Brain pericyte (primary cell): ENCODE measurements at places on chromosomes 13 and 19.

- no peak for DNase-seq
Measured at GRCh38 chr19:10439588-10439987, 19.2 kb downstream of the PDE4A start.

- DNase-seq = no peak
Measured at GRCh38 chr13:71368336-71368735, 498.7 kb downstream of the DACH1 start.

GRCh38 chr19:19192078-19192882, at the start of the genes BORCS8 and RFXANK:
Gene BORCS8, minus strand, starts transcription at chr19:19192152. Its CDS starts 35 bp downstream, at chr19:19192117.
Gene RFXANK, plus strand, starts transcription at chr19:19192258. Its CDS starts 1,689 bp downstream, at chr19:19193947.
- peak; percentile 96 for DNase-seq

GRCh38 chr19:3250675-3251074, 26.2 kb downstream of the CELF5 start:
- DNase-seq = no peak

DNA sequence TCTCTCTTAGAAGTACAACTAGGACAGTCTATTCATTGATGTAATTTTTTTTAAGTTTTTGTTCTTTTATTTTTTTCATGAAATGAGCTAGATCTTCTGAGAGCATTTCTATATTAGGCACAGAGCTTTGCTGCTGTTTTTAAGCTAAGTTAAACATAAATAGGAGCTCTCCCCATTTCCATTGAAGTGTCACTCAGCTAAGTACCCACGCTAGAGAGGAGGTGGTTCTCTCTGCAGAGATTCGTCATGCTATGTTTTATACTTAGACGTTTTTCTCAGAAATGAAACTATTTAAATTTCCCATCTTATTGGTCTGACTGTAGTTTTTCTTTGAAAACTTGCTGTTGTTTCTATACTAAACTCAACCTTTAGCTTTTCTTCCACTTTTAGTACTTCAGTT, 271.5 kb downstream of the PCDH9 start:
- DNase-seq = no peak

- DNase-seq = no peak
Measured at GRCh38 chr19:33804021-33804799, 7.5 kb downstream of the KCTD15 start.

DNA sequence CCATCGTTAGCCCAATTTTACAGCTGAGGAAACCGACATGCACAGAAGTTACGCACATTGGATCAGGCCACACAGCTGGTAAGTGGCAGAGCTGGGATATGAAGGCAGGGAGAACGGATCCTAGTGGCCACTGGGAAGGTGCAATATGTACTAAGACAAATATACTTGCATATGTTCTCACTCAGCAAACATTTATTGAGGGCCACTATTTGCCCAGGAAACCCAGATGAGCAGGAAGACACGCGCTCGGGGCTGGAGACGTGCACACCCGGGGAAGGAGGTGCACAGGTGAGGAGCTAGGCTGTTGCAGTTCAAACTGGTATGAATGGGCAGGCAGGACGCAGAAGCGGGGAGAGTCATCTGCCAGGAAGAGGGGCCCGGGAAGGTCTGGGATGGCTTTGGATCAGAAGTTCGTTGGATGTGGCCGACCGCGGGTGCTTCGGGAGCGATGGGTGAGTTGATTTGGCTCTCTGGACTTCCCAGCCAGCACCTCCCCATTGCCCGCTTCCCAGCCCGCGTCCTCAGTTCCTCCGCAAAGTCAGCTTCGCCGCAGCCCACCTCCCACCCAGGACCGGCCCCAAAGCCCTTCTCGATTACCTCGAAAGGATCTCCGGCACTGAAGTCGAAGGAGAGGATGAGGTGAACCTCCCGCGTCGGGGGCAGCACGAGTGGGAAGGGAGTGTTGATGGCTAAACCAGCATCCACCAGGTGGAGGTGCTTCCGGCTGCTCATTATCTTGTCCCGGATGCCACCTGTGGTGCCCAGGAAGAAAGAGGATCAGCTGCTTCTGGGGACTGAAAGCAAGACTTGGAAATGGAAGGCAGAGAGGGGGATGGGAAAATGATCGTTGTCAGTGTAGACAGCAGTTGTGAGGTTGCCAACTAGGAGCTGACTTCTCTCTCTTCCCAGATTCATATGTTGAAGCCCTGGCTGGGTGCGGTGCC, 17.8 kb upstream of the CABP5 start:
- DNase-seq = no peak

GRCh38 chr13:26882731-26883130, 122.1 kb upstream of the GPR12 start:
- no peak for DNase-seq

DNA sequence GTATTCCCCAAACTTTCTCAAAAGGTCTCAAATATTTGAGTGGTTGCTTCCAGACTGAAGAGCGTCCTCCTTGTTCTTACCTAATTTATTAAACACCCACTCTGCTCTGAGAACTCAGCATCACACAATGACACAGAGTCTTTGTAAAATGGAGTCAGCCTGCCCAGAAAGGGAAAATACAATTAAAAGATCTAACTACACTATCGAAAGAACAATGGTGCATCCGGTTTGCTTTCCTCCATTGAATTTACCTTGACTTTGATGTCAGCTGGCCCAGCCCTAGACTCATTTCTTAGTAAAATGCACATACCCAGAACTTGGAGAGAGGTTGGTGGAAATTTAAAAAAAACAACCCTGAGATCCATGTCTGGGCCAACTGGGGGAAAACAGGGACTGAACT, 120.7 kb upstream of the SERP2 start:
- no peak for DNase-seq

DNA sequence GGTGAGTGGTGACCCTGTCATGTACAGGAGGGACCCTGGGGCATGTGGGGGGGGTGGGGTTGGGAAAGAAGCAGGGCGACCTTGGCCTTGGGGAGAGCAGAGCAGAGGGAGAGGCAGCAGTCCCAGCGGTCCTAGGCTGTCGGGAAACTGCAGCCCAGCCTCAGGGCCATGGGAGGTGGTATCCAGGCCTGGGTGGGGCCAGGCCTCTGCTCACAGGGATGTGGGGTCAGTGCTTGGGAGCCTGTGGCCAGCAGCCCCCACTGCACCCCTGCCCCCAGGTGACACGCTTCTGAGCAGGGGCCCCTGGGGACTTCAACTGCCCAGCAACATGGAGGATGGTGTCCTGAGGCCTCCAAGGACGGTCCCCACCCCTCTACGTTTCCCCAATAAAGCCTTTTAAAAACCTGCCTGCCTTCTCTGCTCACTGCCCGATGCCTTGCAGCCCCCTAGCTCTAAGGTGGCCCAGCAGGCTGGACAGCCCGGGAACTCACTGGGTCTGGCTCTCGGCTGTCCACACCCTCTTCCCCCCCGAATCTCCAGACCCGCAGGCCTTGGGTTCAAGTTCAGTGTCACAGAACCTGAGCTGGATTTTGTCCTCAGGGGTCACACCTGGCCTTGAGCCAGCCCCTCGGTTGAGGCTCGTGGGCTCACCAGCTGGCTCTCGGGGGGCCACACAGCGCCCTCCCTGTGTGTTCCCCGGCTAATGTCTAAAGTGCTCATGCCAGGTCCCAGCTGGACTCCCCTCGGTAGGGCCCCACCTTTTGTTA, 6.9 kb downstream of the PNKP start:
- DNase-seq = no peak

DNA sequence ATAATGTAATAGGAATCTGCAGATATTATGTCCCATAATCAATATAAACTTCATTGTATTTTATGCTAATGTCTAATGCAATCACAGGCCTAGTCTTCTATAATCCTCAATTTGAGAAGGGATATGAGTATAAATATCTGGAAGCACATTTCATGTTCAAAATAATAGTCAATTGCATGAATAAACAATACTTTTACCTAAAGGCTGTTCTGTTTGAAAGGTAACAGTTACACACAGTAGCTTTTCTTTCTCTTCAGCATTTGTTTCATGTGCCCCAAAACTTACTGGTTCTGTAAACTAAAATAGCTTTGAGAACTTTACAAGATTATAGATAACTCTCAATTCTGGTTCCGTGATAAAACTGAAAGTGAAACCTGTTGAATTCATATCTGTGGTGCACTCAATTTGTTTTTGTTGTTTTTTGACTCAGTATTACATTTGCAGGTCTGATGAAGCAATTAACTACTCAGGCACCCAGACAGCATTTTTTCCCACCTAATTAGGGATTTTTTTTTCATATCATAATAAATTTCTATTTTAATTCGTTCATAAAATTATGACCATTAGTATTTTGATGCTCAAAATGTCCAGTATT, 1193.8 kb downstream of the SLITRK1 start:
- DNase-seq = no peak

- DNase-seq = no peak
Measured at GRCh38 chr19:45117671-45118070, 24.7 kb downstream of the PPP1R37 start.

- no peak for DNase-seq
Measured at GRCh38 chr19:49692147-49692506, 1.2 kb downstream of the CPT1C start.

DNA sequence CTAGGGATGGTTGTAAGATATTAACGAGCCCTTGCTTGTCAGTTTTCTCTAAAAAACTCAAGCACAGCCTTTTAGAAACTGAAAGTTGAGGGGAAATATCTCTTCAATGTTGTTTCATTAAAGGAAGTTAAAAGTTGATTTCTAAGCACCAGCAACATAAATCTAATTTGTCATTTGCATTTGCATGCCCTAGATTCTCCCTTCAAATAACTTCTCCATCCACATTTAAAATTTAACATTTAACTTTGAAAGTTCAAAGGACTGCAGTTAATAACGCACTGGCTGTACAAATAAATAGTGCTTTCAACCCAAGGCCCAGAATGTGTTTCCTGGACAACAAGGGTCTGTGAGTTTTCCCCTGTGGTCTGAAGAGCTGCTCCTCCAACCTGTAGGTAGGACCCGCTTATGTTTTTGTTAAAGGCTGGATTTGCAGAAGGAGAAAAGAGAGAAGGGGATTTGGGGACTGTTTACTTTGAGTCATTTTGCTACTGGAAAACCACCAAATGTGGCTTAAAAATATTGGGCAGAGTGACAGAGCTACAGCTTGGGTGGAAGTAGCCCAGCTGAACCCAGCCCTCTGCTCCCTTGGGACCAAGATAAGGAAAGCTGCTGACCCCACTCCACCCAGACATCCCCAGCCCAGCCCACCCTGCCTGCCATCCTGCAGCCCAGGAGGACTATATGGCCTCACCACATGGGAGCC, 39.8 kb downstream of the TNFRSF19 start:
- no peak for DNase-seq

DNA sequence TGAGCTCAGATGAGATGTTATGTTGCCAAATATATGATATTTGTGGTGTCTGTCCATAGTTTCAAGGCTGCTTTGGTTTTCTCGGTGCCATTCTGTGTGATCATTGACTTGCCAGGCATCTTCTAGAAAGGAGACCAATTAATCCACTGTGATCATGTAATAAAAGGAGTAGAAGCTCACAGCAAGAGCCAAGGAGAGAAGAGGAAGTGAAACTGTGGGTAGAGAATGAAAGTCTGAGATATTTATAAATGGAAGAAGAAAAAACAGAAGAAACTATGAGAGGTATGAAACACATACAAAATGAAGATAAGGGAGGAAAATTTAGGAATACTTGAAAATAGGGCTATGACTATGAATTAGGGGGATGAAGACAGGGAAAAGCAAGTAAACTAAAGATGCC, 11.1 kb upstream of the ZNF613 start:
- DNase-seq = no peak

- no peak for DNase-seq
Measured at GRCh38 chr19:3216874-3217273, 7.6 kb upstream of the CELF5 start.

- DNase-seq = no peak
Measured at GRCh38 chr19:46841458-46842083, 9.1 kb downstream of the AP2S1 start.

- DNase-seq = no peak
Measured at GRCh38 chr19:45159210-45159970, 1.4 kb downstream of the NKPD1 start.

DNA sequence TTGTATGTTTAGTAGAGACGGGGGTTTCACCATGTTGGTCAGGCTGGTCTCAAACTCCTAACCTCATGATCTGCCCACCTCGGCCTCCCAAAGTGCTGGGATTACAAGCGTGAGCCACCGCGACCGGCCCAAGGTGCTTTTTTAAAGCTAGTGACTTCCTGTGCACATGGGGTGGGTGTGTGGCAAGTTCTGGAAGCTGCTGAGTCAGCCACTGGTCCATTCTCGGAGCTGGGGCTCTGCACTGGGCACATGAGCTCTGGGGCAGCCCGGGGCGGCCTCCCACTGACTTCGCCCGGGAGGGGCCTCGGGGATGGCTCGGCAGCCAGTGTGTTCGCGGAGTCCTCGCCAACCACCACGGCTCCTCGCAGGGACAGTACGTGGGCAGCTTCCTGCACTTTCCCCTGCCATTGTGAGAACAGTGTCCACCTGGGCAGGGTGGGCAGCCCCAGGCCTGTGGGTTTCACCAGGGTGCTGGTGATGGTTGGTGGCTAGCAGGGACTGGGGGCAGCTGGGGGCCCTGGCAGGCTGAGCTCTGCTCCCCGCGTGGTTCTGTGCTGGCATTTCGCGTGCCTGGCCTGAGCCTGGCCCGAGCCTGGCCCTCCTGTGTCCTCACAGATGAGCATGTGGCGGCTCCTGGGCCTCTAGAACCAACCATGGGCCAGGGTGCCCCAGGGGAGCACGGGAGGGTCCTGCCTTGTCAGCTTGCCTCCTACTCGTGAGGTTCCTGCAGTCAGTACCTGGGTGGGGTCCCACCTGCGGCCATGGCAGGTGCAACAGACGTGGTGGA, 12.2 kb downstream of the CBARP start:
- DNase-seq = no peak

GRCh38 chr19:38745316-38745715, 1.0 kb upstream of the CAPN12 start:
- DNase-seq = no peak

GRCh38 chr13:28322256-28322905, 172.5 kb downstream of the FLT1 start:
- no peak for DNase-seq

- no peak for DNase-seq
Measured at GRCh38 chr13:85170372-85170771, 628.8 kb downstream of the SLITRK6 start.

GRCh38 chr13:42971691-42972347, 20.2 kb downstream of the EPSTI1 start:
- DNase-seq = no peak

DNA sequence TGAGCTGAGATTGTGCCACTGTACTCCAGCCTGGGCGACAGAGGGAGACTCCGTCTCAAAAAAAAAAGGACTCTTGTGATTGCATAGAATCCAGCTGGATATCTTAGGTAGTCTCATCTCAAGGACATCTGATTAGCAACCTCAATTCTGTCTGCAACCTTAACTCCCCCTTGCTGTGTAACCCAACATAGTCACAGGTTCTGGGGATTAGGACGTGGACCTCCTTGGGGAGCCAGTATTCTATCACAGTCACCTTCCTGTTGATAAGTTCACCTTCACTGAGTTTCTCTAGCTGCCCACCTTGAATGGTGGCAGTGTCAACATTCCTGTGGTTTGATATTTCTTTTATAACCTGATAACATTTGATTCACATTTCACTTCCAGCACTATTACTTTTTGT, 27.2 kb downstream of the GPR18 start:
- no peak for DNase-seq

GRCh38 chr19:11446271-11446651, 10.8 kb downstream of the PRKCSH start:
- DNase-seq = no peak
